ENCODE measurements at places on chromosomes 1 and 21.
A peak's percentile ranks its signal among the peaks of the same experiment; 100 is the strongest.

DNA sequence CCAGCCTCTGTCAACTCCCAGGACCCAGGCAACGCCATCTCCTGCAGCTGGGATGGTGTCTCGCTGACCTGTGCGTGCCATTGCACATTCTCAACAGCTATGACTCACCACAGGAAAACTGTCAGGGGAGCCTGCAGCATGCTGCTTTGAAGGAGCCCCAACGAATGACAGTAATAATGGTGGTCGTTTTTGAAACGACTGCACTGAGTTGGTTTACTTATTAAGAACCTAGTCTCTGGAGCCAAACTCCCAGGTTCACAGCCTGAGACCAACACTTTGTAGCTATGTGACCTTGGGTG, 21.6 kb downstream of the TCEA3 start:
- no peak for DNase-seq

DNA sequence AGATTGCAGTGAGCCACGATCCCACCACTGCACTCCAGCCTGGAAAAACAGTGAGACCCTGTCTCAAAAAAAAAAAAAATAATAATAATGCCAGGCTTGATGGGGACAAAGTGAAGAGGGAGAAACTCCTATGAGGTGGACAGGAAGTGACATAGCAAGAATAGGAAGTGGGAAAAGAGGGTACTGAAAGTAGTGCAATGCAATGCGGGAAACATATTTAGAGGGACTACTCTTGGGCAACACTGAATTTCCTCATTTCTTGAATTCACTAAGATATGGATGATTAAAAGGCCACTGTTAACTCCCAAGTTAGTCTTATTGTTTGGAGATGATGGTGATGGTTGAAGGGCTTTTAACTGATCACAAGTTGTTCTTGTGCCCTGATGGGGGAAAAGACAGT, 21.6 kb upstream of the KCNA2 start:
- no peak for DNase-seq

- no peak for DNase-seq
Measured at GRCh38 chr1:191634801-191635508, 523.3 kb upstream of the RGS18 start.

DNA sequence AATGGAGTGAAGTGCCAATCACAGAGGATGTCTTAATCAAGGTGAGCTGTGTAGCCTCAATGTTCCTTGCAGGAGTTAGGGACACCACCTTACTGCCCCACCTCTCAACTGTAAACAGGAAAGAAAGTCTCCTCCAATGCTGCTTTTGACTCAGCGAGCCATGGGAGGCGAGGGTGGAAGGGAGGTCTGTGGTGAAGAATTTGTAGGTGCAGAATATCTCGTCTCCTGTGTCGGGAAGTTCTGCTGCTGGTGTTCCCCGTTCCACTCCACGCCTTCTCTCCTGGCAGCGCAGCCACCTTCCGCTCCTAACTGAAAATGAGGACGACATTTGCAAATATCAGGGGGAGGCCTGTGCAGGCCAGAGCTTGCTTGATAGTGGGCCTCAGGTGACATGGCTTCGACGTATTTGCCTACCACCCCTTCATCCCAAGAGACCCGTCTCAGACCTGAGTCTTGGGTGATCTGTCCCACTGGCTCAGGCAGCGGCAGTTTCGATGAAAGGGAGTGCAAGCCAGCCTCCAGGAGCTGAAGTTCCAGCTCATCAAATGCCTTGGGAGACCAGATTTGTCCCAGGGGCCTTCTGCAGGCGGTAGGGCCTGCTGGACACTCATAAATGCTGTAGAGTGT, 368.3 kb upstream of the C1orf174 start:
- no peak for DNase-seq

DNA sequence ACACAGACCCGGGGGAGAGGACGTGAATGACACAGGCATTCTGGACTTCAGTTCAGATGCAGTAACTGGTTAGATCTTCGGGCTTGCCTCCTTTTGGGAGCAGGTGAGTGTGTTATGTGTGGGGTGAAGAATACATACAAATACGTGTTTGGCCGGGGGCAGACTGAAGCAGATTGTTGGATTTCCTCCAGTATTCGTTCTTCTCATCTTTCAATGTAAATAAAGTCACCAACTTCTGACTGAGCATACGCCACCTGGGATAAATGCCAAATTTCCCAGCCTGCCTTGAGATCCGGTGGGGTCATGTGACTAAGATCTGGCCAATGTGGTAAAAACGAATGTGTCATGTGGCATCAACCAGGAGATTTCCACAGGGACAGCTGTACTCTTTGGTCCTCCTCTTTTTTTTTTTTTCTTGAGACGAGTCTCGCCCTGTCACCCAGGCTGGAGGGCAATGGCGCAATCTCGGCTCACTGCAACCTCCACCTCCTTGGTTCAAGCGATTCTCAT, 189.8 kb downstream of the RGS7 start:
- DNase-seq = no peak

DNA sequence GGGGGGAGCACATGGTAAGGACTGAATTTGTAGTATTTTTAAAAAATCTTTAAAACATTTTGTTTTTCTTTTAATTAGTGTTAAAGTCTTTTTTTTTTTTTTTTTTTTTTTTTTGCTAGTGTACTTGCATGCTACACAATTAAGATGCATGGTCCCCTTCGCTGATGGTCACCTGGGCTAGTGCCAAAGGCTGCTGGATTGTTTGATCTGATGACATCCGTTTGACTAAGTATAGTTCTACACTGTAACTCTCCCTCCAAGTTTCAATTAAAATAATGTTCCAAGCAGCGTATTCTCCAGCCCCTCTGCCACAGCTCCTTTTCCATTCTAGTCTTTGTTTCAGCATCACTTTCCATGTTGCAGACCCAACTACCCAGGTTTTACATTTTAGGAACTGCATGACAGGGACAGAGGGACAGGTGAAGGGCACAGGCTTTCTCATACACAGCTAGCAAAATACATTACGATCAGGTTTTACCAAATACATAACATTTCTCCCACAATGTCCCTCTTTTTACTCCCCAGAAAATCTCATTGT, 852 bp upstream of the RAVER2 start:
- no peak for DNase-seq

- no peak for DNase-seq
Measured at GRCh38 chr1:96424877-96425276, 296.7 kb upstream of the PTBP2 start.

DNA sequence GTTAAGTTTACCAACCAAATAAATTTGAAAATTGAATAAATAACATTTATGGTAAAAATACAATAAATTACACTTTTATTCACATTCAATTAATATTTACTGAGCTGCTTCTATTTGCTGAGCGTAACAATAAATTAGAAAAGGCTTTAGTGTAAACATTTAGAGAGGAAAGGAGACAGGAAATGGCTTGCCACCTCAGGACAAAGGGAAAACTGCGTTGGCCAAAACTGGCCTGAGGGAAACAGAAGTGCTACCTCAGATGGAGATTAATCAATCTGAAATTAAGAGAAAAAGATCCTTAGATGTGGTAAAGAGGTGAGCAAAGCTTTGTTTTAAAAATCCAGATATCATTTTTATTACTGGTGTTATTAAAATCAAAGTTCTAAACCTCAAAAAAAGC, 128.0 kb downstream of the SLC44A5 start:
- no peak for DNase-seq

GRCh38 chr21:17352996-17353655, 159.7 kb upstream of the CXADR start:
- DNase-seq = no peak

DNA sequence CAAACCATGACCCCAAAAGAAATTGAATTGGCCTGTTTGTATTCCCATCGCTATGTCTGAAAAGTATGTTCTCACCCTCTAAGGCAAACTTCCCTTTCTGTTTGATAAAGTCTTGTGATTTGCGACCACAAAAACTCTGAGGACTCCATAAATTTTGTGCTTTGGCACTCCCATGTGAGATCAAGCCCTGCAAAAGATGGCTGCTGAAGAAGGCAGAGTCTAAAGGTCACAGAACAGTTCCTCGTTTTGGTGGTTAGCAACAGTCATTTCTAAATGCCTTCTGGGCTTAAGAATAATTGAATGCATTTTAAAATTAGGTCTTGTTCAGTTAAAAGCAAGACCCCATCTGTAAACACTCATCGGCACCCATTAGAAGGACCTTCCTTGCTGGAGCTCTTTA, 441.6 kb downstream of the OMA1 start:
- no peak for DNase-seq

- DNase-seq = peak; percentile 81
Measured at GRCh38 chr21:33403128-33403785, at the start of gene IFNGR2. IFNGR2 (plus strand) TSS chr21:33403413; CDS start chr21:33403544, 131 bp downstream.

DNA sequence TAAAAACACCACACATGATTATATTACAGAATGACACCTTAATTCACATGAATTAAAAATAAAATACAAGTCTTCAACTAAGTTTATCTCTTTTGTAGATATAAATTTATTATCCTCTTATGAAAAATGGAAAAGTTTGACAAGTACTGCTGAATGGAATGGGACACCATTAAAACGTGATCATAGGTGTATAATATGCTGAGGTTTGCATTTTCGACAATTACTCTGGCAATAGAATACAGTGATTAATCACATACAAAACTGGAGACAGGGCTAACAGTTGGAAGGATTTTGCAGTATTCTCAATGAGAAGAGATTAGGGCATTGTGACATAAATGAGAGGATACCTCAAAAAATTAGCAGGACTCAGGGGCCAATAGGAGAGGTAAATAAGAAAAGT, 17.1 kb upstream of the PLPPR4 start:
- no peak for DNase-seq

GRCh38 chr1:10653370-10654125, 142.9 kb downstream of the CASZ1 start:
- DNase-seq = no peak

GRCh38 chr1:245143849-245144248, 10.9 kb upstream of the KIF26B start:
- no peak for DNase-seq

DNA sequence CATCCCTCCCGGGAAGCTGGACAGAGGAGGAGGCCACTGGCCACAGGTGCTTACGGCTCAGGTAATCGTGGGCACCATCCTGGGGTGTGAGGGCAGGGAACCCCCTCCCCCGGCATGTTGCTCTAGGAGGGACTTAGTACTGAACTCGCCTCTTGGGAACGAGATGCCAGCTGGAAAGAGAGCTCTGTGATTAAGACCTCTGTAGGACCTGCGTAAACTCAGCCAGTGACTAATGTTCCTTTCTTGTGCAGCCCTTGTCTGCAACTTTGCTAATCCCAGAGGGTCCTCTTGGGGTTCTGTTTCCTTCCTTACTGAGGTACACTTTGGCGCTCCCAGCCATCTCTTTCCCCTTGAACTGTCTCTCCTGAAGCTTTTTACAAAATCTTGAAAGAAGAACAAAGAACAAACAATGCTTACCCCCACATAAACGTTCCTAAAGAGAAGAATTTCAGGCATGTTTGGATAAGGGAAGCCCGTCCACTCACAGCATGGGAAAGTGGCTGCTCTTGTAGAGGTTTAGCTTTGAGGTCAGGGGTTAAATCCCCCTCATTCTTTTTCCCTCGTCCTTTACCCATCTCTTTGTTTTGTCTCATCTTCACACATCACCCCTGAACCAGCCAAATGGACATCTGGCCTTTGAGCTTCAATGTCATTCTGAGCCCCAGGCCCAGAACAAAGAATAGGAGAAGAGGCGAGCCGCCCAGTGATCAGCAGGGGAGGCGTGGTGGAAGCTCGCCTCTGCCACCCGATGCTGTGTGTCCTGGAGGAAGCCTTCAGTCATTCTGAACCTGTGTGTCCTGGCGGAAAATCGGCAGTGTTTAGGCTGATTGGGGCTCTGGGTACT, 37.4 kb downstream of the CITED4 start:
- no peak for DNase-seq

DNA sequence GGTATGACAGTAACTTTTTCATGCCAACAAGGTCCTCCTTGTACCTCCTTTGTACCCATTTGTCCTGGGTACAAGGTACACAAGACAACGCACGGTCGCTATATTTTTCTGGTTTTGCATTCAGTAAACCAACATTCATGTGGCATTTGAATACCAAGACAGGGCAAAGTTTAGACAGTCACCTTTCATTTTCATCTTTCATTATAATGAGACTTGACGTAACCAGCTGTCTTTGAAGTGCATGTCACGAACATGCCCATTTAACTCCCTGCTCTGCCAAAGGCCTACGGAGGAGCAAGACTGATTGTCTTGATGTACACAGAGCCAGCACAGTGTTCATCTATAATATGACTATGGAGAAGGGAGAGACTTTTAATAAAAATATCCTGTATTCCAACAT, 91.0 kb downstream of the SETD4 start:
- DNase-seq = no peak

DNA sequence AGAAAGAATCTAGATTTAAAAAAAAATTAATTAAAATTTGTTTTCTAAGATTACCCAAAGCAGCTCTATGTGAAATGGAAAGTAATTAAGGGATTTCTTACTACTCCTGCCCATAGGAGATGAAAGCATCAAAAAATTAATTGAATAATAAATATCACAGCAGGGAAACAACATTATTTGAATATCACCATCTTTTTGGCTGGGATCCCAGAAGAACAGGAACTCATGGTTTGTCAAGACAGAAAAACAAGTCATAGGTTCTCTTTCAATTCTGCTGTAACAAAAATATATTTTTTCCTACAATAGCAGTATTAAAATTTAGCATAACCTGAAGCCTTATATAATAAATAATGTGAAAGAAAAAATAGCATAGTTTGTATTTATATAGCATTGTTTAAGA, 1713.4 kb downstream of the NCAM2 start:
- DNase-seq = no peak

DNA sequence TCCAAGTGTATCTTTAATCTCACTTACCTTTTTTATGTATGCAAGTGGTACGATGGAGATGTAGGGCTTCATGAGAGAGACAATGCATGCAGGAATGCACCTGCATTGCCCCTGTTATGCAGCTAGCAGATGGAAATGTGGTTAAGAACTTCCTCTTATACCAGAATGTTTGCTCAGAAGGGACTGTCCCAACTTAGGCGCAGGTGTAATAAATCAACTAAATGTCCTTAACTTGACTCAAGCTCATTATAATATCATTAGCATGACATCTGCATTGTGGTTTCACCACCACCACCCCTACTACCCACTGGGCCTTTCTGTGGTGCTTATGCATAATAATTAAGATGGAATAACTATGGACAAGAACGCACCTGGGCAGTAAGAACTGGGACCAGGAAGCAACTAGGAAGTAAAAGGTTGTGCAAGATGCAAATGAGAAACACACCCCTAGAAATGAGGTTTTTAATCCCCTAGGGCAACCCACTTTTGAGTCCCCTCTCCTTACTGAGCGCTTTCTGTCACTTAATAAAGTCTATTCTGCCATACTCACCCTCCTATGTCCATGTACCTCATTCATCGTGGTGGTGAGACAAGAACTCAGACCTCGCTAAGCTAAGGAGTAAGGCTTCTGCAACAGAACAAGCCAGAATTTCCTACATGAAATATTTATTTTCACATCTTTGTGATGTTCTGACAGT, 1103.3 kb upstream of the B3GALT2 start:
- DNase-seq = peak; percentile 68

Measured in germinal center (tissue), 1 donor.